ENCODE measurements at places on chromosomes 12 and 14.

DNA sequence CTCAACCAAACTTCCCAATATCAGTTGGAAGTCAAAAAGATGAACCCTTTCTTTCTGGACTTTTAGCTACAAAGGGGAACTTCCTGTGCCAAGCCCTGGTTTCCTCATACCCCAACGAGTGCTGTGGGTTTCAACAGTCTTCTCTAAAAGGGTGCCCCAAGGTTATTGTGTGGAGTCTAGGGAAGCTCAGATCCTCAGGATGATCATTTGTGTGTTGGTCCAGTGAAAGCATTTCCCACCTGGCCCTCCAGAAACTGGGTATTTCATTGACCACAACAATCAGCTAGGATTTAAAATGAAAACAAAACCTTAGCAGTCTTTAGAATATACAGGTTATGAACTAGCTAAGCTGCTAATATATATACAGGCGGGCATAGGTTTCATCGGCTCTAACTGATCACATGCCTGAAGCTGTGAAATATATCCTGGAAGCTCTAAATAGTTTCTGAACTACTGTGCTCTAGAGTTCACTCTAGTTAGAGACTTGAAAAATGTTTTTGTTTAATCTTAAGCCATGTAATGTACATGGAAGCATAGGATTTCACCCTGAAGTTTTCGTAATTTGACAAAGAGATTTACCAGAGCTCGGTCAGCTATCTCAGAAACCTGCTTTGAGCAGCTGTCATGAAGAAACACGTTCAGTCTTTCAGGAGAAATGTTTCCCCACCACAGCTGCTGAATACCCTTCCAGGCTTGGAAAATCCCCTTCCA, 29.6 kb downstream of the P2RX4 start:
- no peak for DNase-seq

- DNase-seq, result no peak
These were observed 901.7 kb downstream of the LRFN5 start for GRCh38 chr14:42508209-42508946.

DNA sequence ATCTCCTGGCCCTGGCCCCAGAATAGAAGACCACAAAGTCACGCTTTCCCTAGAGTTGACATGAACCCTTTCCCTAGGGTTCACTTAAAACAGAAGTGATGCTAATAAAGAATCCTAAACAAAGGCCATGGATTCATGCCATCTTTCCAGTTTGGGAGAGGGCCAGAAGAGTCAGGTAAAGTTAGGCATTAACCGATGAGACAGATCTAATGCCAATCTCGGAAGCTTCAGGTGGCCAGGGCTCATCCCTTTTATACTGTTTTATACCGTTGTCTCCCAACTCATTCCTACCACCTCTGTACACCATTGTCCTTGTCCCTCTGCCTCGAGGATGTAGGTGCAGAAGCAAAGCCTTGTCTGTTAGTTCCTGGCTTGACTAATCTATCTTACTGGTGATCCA, 22.8 kb upstream of the ACTR10 start:
- DNase-seq, result no peak

- DNase-seq, result no peak
These were observed 81.7 kb downstream of the CPNE8 start for GRCh38 chr12:38823738-38824137.

- no peak for DNase-seq
These were observed 78.5 kb downstream of the CCDC91 start for GRCh38 chr12:28268608-28269229.

DNA sequence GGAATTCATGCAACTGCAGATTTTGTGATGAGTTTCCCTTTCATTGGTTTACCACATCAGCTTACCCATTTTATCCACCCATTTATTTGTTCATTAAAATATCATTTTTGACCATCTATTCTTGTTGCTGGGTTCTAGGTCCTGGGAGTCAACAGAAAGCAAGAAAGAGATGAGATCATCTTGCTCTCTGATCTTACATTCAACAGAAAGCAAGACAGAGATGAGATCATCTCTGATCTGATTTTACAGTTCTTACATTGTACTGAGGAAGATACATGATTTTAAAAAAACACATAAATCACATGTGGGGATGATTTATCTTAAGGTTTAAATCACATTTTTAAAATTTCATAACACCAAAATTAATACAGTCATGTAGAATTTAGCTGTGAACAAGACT, 2.3 kb downstream of the TAS2R46 start:
- DNase-seq, result no peak

DNA sequence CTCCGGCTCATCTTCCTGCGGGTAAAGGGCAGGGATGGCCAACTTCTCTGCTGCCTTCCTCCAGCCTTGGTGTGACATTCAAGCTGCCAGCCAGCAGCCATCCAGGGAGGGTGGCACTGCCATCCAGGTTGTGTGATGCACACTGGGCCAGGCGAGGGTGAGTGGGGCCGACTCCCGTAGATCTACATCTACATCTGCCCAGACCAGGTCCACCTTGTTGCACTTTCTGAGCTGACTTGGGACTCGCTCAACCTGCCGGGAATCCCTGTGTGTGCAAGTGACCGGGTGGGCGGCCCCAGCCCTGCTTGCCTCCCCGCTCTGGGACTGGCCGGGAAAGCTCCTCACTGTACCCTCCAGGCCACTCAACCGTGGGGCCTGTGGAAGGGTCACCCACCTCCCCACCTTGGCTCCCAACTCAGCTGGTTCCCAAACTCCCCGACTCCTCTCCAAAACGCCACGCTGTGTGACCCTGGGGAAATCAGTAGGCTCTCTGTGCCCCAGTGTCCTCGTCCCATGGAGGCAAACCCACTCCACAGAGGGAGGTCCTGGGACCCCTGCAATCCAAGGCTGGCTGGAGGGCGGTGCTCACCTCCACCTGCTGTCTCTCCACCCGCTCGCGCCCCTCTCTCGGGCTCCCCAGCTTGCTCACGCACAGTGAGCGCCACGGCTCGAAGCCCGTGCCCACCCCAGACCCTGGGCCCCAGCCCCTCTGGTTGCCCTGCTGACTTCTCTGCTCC, 14.7 kb downstream of the JAG2 start:
- DNase-seq, result no peak

- no peak for DNase-seq
These were observed 64.8 kb downstream of the WSCD2 start for GRCh38 chr12:108193917-108194316.

GRCh38 chr12:128861226-128862016, 8.1 kb downstream of the GLT1D1 start:
- DNase-seq, result no peak

- no peak for DNase-seq
These were observed 10.7 kb upstream of the NEUROD4 start for GRCh38 chr12:55008944-55009585.

DNA sequence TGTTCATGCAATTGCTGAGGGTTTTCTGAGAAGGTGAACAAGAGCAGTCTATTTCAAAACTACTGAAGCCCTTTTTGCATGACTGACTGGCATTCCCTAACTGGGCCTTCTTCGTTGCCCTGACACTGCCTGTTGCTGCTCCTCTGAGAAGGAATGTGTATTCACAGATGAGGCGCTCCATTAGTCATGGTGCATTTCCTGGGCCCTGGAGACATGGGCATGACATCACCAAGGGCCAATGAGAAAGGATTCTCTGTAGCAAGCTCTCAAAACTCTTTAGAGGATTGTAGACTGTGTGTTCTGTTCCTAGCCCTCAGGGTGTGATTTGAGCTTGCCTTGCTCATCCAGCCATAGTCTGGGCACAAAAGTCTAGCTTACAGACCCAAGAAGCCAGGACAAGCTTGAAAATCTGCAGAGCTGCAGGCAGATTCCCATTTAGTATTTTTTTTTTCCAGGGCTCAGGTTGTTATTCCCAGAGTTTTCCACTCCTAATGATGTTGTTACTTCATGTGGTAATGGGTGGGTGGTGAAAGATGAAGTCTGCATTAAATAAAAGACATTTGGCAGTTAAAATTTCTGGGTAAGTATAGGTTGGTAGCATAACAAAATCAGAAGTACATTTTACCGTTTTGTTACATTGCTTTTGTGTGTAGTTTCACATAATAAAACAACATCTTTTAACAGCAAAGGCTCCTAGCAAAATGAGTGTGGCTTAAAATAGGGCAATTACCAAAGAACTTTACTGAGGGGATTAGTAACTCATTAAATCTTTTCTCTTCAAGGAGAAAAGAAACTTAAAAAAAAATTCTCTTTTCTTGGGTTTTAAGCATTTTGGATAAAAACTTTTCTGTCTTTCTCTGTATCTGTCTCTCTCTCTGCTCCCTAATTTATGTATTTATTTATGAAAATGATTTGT, 318.4 kb downstream of the RAD51B start:
- no peak for DNase-seq

- no peak for DNase-seq
These were observed 88.0 kb upstream of the MBIP start for GRCh38 chr14:36408388-36408787.

All from cortex of kidney (tissue), 1 donor.